NCI-H1930 (cell line): ENCODE measurements at places on chromosomes 5 and 9.

DNA sequence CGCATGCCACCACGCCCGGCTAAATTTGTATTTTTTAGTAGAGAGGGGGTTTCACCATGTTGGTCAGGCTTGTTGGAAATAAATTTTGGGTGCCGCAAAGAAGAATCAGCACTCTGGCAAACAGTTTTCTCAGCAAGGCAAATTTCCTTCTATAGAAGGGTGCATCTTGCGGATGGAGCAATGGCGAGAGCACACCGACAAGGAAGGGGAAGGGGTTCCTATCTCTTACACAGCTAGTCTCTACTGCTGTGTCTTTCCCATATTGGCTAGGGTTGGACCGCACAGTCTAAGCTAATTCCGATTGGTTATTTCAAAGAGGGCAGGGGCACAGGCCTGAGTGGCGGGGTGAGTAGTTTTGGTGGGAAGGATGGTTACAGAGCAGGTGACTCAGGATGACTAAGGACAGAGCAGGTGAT, 707 bp downstream of the GTF3C5 start:
- DNase-seq = no peak

GRCh38 chr5:135973323-135974020, 18.7 kb upstream of the LECT2 start:
- DNase-seq = no peak

DNA sequence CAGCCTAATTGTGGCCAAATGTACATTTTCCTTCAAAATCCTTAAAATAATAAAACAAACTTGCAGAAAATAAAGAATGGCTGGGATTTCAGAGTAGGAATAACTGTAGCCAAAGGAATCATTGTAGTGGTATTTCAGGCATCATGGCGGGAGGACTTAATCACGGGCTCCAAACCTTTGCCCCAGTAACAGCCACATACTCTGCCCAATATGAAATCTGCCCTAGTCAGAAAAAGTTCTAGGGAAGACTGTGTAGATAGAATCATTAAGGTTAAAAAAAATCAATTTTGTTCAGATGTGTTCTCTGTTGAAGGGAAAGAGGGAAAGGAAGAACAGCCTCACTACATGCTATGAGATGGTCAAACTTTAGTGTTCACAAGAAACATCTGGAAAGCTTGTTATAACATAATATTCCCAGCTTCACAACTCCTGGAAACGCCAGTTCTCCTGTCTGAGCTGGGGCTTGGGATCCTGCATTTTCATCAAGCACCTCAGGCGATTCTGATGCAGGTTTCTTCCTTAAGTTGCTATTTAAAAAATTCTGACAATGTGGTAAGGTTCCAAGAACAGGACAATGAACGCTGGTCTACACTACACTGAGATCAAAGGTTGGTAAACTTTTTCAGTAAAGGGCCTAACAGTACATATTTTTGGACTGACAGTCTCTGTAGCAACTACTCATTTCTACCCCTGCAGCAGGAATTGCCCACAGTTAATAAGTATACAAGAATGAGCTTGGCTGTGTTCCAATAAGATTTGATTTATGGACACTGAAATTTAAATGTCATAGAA, 87.9 kb downstream of the CEMIP2 start:
- no peak for DNase-seq

- DNase-seq = no peak
Measured at GRCh38 chr9:131981116-131981776, 98.4 kb downstream of the MED27 start.

- no peak for DNase-seq
Measured at GRCh38 chr5:36528588-36528987, 77.8 kb upstream of the SLC1A3 start.

DNA sequence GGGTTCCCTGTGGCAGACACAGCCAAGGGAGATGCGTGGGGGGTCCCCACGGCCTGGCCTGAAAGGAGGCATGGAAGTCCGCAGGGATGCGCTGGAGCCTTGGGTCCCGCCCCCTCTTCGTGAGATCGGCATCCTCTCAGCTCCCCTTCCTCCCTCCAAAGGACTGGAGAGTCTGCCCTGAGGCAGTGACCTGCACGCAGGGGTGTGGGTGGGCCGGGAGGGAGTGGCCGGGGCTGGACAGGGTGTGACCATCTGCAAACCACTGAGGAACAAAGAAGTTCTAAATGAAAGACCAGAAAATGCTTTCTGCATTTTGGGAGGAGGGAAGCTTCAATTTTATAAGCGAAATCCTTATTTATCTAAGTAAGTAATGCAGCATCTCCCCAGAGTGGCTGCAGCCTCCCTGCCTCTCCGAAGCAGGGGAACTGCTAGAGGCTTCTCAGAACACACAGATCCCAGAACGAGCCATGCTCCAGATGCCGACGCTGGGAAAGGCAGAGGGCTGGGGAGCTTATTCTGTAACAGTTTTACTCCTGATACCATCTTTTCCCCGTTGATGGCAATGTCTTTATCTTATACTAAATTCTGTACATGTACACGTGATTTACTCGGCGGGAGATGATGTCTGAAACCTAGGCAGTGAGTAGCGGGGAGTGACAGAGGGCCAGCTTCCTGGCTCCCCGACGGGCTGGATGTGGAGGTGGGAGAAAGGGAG, 221.7 kb downstream of the FANCC start:
- DNase-seq = no peak

DNA sequence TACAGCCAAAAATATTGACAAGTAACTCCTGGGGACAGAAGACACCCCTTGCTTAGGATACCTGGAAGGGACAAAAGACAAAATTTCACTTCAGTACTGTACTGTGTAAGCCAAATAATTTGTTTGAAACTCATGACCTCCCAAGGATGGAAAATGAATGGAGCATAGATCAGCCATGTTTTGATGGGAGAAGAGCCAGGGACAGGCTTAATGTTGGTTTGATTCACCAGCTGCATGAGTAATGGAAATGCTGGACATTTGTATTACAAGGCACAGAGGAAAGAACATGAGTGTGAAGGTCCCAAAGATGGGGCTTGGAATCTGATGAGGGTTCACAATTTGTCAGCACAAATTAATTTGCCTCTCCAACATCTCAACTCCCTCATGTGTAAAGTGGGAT, 122.8 kb downstream of the ENC1 start:
- no peak for DNase-seq

DNA sequence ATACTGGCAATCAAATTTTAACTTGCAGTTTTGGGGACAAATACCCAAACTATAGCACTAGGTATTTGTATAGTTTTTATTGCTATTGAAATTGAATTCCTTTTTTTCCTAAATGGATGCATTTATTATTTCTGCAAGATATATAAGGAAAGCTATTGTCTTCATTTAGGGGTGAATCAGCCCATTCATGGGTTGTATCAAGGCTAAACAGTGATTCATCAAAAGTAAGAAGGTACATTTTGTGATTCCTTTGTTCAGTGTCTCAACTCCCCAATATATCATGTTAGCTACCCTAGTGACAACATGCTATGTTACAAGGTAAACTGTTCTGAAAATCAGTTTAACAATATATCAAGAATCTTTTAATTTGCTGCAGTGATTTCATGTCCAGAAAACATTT, 185.7 kb downstream of the PLK2 start:
- no peak for DNase-seq

DNA sequence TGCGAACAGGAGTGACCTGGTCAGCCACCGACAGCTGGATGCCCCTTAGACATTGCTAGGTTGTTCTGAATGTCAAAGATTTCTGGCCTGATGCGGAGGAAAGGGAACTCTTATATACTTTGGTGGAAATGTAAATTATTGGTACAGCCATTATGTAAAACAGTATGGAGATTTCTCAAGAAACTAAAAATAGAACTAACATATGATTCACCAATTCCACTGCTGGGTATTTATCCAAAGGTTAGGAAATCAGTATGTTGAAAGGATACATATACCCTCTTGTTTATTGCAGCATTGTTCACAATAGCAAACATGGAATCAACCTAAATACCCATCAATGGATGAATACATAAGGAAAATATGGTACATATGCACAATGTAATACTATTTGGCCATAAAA, 31.8 kb downstream of the DMRT3 start:
- DNase-seq = no peak

DNA sequence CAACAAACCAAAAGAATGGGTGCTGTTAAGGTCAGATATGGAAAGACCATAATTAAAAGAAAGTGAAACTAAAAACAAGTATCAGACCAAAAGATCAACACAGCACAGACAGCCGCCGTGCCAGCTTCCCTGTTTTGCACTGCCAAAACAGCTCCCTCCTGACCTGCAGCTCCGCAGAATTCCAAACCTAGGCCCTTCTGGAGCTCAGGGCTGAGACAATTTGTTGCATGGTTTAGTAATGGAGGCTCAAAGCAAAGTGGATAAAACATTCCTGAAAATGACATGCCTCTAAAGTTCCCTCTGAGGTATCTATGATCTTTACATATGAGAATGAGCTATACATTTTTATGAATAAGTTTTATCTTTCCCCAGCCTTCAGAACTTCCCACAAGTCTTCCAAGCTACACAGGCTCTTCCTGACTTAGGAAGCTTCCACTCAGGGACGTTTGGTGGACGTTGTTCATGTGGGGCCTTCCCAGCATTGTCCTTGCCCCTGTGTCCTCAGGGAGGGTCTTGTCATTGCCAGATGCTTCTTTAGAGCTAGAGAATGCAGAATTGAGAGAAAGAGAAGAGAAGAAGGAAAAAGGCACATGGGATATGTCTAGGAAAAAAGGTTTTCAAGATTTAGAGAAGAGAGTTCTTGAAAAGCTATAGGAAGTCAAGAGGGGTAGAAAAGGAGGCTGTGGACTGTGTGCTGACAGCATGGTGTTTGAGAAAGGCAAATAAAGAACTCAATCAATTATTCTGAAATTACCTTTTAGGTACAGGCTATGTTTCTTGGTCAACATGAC, 28.4 kb upstream of the SSBP2 start:
- no peak for DNase-seq

DNA sequence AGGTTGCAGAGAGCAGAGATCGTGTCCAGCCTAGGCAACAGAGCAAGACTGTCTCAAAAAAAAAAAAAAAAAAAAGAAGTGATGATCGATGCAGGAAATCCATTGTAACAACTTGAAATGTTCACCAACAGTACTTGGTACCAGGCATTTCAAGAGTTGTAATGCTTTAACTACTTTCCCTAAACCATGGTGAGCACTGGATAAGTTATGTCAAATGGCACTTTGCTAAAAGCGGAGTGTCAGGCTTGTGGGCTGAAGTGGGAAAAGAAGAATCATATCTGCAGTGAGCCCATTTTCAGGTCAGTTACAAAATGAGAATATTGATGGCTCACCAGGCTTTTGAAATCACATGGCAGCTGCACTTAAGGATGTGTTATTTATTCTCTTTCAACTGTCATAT, 202.2 kb downstream of the RFK start:
- DNase-seq = no peak

DNA sequence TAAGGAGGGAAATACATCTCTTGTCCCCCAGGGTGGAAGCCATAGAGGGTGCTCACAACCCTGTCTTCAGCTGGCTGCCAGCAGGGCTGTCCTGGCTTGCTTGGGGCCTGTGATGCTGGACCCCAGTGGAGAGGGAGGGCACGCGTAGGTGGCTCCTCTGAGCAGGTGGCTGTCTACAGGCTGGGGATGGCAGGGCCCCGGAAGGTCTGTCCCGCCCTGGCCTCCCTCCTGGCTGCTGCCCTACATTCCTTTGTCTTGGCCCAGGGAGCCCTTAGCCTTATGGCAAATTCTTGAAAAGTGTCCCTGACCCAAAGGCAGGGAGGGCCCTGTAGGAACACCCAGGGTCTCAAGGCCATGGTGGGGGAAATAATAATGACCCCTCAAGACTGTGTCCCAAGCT, 224.4 kb downstream of the HSPA4 start:
- no peak for DNase-seq

DNA sequence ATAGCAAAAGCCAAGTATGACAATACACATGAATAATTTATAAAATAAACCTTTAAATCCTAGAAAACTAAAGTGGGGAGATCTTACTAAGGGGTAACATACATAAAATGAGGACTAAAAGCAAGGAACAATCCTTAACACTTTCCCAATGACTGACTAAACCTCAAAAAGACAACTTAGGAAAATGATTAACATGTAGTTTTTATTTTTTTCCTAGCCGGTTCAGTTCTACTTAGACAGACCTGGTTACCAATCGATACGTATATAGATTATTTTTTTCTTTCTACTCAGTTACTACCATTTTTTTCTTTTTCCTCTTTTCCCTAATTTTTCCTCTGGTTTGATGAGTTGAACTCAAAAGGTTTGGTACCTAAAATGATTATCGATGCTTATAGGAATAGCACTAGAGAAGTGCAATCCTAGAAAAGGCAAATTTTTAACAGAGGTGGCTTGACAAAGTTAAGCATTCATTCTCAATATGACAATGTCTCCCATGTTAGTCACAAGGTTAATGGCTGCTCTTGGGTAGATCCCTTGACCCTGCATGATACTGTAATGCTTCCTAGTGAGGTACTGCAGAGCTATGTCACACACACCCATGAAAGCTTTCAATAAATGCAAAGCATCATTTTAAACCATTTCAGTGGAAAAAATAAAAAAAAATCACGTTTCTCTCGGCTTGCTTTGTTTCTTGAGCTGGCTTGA, 41.5 kb downstream of the FBXO4 start:
- no peak for DNase-seq

DNA sequence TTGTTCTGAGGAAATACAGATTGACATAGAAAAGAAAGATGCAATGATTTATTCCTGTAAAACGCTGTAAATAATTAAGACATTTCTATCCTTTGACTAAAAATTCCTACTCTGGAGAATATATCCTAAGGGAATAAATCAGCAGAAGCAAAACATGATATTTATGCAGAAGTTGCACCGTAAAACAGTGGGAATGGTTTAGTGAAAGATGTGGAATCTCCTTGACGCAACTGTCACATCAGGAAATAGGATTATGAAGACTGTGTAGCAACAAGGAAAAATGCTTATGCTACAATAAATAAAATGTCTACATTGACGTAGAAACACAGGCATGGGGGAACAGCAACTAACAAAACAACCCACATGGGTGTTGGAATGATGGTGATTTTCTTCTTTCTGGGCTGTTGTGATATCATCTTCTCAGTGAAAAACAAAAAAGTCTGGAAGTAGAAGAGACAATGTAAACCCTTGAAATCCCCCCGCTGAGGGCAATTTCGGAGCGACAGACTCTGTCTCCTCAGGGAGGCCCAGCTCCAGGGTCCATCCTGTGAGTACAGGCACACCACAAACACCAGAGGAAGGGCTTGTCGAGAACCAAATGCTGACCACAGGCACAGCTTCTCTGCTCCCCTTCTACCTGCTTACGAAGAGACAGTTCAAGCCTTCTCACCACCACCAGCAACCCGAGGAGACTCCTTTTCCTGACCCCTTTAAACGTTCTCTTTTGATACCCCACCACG, 25.2 kb downstream of the COL23A1 start:
- DNase-seq = no peak

GRCh38 chr9:89801742-89802670, 197.2 kb downstream of the GADD45G start:
- no peak for DNase-seq
